ENCODE measurements at places on chromosomes 2 and 18.

- no peak for DNase-seq
Measured at GRCh38 chr18:79335833-79336360, 59.8 kb upstream of the NFATC1 start.

DNA sequence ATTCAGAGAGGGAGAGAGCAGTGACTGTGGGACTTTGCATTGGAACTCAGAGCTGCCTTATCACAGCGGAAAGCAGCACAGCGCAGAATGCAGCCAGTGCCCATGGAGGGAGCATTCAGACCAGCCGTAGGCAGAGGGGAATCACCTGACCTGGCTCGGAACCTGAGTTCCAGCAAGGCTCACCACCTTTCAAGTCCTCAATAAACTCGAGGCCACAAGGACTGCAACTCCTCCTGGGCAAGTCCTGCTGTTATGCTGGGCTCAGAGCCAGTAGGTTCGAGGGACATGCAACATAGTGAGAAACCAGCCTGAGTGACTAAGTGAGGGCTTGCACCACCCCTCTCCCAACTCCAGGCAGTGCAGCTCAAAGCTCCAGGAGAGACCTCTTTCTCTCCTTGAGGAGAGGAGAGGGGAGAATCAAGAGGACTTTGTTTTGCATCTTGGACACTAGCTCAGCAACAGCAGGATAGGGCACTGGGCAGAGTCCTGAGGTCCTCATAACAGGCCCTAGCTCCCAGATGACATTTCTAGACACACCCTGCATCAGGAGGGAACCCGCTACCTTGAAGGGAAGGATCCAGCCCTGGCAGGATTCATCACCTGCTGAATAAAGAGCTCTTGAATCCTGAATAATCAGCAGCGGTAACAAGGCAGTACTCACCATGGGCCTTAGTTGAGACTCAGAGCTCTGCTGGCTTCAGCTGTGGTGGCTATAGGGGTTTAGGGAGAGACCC is 136.8 kb upstream of the OTOS start:
- no peak for DNase-seq

GRCh38 chr2:134739879-134740301 is 21.1 kb upstream of the TMEM163 start:
- no peak for DNase-seq

DNA sequence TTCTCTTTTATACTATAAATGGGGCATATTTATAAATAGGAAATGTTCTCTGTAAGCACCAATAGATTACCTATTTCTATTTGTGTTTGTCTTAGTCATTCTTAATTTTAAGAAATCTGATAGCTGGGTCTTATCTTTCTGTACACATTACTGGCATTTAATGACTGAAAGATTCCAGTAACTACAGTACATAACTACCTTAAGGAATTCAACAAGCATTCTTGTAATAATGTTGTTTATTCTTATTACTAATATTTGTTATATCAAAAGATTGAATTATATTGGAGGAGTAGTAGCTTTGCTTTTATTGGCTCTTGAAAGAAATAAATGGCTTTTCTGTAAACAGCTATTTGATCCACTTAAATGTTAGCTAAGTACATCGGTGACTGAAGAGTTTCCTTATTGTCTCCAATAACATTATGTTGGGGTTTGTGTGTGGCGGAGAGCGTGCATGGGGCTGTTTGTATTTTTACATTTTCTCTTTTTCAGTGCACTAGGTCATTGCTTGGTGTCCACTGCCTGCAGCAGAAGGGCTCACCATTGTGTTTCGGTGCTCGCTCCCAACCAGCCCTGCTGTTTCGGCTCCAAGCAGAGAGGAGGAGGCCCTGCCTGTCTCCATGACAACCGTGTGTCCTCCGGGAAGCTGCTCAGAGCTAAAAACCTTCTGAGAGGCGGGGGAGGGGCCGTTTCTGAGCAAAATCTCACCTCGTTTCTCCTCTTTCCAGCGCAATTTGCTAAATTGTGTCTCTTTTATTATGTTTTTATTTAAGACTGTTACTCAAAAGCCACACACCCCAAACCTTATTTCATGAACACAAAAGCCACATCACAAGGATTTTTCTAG is 112.5 kb upstream of the SLC38A11 start:
- DNase-seq = peak; percentile 80

DNA sequence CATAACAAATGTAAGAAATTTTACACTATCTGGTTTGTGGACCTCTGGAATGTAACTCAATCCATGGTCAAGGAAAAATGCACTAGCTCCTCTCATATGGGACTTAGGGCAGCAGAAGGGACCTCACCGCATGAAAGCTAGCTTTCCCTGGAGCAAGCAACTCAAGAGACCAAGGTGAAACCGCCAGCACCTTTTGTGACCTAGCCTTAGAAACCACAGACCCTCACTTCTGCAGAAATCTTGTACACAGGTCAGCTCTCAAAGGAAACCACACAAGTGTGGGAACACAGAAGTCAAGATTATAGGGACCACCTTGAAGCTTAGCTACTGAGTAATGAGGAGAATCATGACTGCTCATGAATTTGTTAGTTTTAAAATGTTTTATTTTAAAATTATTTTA is 222.5 kb downstream of the DLGAP1 start:
- no peak for DNase-seq

- DNase-seq = no peak
Measured at GRCh38 chr2:206472094-206472493, 28.8 kb downstream of the ADAM23 start.

- no peak for DNase-seq
Measured at GRCh38 chr18:30175621-30176225, 866.8 kb downstream of the DSC3 start.

DNA sequence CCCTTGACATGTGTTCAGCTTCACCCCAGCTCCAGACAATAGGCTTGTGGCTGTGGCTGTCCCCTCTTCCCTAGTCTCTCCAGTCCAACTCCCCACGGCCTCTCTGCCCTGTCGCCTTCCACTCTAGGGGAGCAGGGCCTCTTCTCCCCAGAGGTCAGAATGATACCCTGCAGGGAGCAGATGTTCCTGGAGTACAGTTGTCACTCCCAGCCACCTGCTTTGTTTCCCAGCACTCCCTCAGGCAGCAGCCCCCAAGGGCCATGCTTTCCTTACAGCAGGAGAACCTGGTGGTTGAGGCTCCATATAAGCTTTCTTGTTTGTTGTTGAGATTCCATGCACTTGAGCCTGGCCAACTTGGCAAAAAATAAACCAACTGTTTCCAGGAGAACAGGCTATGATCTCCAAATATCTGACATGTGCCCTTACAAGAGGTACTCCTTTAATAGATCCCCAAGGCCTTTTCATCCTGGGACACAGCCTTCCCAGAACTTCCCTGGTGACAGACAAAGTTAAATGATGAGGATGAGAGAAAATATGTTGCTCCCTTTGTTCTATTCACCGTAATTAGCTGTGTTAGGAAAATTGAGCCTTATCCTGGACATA is 45.1 kb downstream of the DPYSL5 start:
- DNase-seq = no peak

GRCh38 chr2:203873461-203873860 is 5.9 kb downstream of the CTLA4 start:
- no peak for DNase-seq

- DNase-seq = peak; percentile 51
Measured at GRCh38 chr2:18247282-18248110, 313.0 kb downstream of the RDH14 start.

- no peak for DNase-seq
Measured at GRCh38 chr2:28991021-28991420, 9.9 kb downstream of the TOGARAM2 start.

DNA sequence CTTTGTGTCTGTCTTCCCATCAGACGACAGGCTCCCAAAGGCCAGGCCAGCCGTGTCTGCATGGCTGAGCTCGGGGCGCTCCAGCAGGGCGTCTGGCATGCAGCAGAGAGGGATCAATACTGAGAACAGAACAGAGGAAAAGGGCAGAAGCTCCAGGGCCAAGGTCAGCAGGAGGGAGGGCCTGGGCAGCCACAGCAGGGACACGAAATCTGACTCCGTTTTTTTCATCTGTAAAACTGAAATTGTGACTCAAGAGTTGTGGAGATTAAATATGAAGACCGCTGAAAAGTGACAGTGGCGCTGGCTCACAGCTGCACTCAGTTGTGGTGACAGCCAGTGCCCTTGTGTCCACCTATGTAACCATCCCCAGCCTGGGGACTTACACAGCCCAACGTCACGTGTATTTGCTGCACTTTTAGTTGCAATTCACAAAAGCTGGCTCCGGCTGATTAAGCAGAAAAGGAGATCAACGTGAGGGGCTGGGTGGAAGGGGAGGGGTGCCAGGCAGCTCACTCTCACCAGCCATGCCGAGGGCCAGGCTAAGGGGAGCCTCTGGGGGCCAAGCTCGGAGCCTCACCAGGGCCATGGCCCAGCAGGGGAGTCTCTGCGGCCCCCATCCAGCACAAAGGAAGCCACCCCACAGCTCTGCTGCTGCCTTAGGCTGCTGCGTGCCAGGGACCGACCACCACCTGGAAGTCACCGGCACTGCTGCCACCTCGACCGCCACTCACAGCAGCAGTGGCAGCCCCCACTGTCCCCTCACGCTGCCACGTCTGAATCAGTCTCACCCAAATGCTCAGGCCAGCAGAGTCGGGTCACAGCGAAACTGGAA is 74.7 kb downstream of the EIPR1 start:
- no peak for DNase-seq

Data from NCI-H774 (cell line).